ENCODE measurements at places on chromosomes 1 and 21.

DNA sequence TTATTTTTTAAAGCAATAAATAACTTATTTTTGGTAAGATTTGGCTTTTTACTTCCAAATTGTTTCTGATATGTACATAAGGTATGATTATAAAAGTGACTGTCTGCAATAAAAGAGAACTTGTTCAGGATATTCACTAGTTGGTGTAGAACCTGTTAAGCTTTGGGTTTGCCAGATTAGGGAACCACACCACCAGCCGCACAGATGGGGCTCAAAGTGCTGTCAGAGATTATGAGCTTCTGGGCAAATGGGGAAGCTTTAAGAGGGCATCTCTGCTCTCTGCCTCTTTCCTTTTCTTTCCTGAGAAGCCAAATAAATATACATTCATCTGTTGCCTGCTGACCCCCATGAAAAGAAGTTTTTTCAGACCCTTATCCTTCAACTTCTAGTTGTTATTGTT lies 25.4 kb downstream of the IVNS1ABP start:
- ATAC-seq: no peak

GRCh38 chr1:202858789-202859414 lies 30.0 kb downstream of the RABIF start:
- no peak for ATAC-seq

GRCh38 chr1:222995236-222995580 lies 147.8 kb downstream of the TLR5 start:
- no peak for ATAC-seq

- peak; percentile 65 for ATAC-seq
These were observed 20.7 kb downstream of the CD34 start for GRCh38 chr1:207890136-207890738.

GRCh38 chr1:53061859-53062707 lies at the start of gene PODN:
Gene PODN (plus strand): TSS chr1:53062213. CDS start chr1:53069856, 7,643 bp downstream.
- ATAC-seq: peak; percentile 42

DNA sequence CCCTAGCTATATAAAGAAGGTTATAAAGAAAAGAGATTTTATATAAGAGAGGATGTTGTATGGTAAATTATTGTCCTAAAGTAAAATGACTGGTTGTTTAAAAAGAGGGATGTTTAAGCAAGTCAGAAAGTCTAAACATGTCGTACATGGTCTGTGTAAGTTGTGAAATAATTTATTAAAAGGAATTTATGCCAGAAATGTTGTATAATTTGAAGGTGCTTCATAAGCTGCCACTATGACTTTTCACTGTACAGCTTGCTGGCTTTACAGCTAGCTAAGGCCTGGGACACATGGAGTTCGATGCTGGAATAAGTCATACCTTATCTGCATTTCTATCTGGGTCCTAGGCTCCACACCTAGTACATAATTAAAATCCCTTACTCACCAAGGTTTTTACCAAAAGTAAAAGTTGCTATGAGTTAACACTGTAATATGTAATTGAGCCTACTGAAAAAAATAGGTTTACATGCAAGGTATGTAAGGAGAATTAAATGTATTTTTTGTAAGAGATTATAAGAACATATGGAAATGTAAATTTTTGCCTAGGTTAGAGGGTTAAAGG lies 59.0 kb upstream of the EDEM3 start:
- no peak for ATAC-seq

- no peak for ATAC-seq
These were observed 87.2 kb downstream of the SPAG17 start for GRCh38 chr1:118097622-118098348.

- no peak for ATAC-seq
These were observed 82.4 kb downstream of the NPHS2 start for GRCh38 chr1:179493323-179493722.

DNA sequence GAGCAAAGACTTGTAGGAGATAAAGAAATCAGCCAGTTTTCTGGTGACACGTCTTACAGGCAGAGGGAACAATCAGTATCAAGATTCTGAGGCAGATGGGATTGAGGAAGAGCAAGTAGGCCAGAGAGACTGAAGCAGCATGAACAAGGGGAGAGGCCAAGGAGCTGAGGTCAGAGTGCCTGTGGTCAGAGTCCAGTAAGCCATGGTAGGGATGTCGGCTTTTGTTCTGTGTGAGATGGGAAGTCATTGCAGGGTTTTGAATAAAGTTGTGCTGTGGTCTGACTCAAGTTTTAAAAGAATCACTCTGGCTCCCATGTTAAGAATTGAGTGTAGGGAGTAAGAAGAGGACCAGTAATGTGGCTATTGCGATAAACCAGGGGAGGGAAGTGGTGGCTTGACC lies 85.9 kb upstream of the IVNS1ABP start:
- ATAC-seq: no peak

DNA sequence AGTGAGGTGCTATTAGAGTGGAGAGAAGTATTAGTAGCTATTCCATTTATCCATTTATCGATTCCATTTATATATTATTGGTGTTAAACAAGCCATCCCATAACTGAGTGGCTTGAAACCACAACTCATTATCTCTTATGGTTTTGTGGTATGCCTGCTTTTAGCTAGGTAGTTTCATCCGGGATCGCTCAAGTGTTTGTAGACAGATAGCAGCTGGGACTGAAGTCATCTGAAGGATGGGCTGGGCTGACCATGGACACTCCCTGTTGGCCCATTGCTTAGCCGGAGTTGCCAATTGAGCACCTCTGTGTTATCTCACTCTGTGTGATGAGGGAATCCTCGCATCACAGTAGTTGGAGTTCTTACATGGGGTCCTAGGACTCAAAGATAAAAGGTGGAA lies 622.5 kb downstream of the PLA2G4A start:
- ATAC-seq: no peak

DNA sequence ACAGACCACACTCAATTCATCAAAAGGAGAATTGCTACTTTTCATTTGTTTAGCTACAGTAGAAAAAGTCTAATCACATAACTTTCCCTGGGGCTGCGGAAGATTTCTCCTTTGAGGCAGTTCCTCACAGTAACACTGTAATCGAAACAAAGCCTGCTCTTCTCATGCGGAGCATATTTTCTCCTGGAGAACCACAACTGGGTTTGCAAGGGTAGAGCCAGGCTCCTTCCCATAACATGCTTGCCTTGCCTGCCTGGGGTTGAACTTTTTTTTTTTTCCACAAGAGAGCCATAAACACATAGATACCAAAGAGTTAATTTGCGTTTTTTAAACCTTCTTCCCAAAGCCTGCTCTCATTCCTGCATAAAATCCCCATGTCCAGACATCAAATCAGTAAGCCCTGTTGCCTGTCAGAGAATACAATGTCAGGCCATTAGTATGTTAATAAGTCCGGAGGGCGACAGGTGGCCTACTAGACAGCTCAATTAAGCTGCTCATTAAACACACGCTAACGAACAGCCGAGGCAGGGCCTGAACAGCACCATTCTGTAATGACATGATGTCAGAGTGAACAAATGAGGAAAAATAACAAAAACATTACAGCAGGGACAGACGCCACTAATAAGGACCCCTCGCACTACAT lies 107.1 kb upstream of the OLIG2 start:
- no peak for ATAC-seq

DNA sequence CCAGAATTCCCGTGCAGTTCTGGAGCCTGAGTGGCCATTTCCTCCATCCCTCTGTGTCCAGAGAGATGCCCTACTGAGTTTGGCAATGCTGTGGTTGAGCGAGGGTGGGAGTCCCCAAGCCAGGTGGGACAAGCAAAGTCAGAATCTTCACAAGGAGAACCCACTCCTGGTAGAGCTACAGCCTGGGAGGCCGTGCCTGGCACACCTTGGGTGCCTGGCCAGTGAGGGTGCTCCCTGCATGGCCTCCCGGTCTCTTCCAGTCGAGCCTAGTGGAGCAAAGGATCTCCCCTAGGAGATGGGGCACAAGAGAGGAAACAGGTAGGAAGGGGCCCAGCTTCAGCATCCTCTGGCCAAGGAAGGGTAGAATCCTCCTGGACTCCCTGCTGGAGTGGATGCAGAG lies 57.9 kb downstream of the H3-3A start:
- no peak for ATAC-seq

DNA sequence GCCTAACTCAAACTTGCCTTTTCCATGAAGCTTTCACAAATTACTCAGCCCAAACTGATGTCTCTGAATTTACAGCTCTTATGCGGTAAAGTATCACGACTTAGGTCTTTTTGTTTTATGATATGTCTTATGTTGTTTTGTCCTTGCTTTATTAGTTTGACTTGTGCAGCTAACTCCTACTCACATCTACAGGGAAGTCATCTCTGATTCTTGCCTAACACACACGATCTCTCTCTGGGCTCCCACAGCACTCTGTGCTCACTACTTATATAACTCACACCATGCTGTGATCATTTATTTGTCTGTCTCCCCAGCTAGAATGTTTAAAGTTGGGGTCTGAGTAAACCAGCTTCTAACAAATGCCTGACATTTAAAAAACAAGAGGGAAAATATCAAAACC lies 9.3 kb upstream of the PI4KB start:
- ATAC-seq: peak; percentile 26

- ATAC-seq: peak; percentile 32
These were observed 18.7 kb upstream of the SLAMF1 start for GRCh38 chr1:160665330-160666078.

DNA sequence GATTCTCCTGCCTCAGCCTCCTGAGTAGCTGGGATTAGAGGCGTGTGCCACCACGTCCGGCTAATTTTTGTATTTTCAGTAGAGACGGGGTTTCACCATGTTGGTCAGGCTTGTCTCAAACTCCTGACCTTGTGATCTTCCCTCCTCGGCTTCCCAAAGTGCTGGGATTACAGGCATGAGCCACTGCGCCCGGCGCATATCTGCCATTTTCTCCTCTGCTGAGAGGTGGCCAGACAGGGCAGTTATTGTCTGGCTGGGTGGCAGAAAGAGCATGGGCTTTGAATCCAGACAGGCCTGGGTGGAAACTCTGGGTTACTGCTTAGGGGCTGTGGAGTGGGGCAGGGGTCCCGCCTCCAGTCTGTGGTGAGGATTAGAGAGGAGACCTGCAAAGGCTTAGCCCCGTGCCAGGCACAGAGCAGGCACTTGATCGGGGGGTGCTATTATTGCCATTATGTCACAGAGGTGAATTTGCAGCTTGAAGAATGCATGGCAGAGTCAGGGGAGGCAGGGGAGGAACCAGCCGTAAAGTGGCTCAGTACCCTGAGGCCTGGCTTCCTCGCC lies 73.9 kb downstream of the MAN1C1 start:
- no peak for ATAC-seq

DNA sequence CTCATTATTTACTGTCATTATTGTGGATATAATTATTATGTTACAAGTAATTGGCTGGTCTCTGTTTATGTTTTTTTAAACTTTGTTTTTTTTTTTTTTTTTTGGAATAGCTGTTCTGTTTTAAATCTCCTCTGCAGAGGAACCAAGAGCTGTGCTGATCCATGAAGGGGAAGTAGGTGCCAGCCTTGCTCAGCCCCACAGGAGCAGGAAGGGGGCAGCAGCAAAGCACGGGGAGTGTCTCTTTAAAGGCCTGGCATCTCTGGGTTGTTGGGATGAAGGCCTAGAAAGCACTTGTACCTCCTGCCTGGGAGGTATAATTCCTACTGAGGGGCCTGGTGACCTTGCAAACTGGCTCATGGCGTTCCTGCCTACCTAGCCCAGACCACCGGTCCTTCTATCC lies 2.5 kb upstream of the GRHL3 start:
- ATAC-seq: no peak

GRCh38 chr1:2106659-2107405 lies 56.6 kb downstream of the PRKCZ start:
- ATAC-seq: no peak

DNA sequence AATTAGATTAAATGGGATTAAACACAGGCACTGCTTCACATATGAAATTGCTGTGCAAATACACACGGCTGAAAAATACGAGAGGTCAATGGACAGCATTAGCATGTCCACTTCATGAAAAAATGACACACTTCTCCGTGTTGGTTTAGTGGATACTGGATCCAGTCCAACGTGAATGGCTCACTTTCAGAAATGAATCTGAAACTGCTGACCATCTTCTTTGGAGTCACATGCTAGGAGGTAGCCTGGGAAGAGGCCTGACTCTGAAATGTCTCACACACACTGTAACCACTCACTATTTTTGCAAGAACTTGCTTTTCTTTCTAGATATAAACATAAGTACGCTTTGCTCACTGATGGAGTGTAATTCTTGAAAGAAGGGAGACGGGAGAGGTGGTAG lies 127.3 kb downstream of the HLCS start:
- ATAC-seq: no peak

DNA sequence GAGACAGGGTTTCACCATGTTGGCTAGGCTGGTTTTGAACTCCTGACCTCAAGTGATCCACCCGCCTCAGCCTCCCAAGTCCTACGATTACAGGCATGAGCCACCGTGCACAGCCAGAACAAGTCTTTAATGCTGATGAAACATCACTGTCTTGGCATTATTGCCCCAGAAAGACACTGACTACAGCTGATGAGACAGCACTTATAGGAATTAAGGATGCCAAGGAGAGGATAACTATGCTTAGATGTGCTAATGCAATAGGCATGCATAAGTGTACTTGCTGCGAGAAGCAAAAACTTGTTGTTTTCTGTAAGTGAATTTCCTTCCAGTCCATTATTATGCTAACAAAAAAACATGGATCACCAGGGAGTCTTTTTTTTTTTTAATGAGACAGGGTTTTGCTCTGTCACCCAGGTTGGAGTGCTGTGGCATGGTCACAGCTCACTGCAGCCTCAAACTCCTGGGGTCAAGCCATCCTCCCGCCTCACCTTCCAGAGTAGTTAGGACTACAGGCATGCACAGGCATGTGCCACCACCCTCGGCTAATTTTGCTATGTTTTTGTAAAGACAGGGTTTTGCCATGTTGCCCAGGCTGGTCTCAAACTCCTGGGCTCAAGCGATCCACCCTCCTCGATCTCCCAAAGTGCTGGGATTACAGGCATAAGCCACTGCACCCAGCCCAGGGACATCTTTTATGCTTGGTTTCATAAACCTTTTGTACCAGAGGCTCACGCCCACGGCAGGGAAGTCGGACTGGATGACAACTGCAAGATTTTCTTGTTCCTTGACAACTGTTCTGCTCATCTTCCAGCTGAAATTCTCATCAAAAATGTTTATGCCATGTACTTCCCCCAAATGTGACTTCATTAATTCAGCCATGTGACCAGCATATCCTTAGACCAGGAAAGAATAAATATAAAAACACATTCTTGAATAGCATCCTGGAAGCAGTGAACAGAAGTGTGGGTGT lies 23.1 kb downstream of the RHEX start:
- ATAC-seq: peak; percentile 94

DNA sequence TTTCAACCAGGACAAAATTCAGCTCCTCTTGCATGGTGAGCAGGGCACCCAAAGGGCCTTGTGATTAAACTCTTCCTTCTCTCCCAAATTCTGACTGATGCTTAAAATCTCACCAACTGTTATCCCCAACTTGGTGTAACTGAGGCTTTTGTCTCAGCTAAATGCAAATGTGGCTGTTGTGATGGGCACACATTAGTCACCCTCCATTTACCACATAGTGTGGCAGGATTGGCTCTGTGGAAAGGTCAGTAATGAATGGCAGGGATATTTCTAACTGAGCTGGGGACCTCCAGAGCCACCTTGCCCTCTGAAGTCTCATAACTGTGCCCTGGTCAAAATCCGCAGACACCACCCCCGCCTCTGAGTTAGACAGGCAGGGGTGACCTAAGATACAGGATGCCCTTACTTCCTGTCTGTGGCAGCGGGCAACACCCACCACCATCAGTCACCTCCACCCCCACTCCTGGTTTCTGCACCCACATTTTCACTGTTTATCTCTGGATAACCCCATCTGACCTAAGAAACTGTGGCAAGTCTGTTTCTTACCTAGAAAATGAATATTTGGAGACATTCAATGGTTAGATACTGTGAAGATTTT lies 25.4 kb upstream of the RGS16 start:
- ATAC-seq: peak; percentile 23
